Transverse colon (tissue), 4 donors: ENCODE measurements at places on chromosomes 7 and 10.

DNA sequence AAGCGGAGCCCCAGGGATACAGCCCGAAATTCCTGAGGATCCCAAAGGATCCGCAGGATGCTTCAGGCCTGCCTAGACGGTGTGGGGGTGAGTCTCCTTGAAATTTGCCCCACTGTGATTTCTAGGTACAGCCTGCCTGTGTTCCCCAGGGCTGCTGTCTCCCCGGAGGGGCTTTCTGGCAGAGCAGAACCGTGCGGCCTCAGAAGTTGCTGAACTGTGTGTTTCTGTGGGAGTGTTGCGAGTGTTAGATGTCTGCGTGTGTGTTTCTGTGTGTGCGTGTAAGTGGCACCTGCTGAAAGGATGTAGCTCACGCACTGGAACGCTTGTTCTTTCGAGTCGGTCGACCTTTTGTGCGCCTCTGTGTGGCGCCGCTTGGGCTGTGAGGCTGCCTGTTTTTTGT is 27.8 kb upstream of the ZNF273 start:
- no peak for DNase-seq

DNA sequence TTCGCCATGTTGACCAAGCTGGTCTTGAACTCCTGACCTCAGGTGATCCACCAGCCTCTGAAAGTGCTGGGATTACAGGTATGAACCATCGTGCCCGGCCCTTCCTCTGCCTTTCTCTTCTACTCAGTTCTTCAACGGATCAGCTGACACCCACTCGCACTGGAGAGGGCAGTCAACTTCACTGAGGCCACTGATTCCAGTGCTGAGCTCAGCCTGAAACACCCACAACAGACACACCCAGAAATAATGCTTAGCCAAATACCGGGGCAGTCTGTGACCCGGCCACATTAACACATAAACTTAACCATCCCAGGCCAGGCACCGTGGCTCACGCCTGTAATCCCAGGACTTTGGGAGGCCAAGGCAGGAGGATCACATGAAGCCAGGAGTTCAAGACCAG is 119.3 kb upstream of the CHST15 start:
- DNase-seq = no peak

DNA sequence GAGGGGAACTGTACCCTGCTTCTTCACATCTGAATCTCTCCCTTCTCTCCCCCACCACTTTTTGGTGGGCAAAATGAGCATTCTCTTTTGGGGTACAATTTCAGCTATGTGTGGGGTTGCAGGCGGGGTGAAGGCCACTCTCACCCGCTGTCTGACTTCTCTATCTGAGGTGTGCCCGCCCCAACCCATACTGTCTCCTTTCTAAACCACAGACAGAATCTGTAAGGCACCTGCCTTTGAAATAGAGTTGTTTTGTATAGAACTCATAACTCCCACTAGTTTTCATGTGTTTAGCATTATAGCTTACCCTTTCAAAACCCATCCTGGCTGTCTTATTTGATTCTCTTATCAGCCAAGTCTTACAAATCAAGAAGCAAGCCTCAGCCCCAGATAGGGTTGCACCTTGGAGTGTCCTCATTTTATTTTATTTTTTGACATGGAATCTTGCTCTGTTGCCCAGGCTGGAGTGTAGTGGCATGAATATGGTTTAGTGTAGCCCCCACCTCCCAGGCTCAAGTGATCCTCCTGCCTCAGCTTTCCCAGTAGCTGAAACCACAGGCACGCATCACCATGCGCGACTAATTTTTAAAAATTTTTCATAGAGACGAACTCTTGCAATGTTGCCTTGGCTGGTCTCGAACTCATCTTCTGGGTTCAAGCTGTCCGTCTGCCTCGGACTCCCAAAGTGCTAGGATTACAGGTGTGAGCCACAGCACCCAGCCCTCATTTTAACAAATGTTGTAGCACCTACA is 11.9 kb downstream of the TSPAN14 start:
- no peak for DNase-seq

- DNase-seq = peak; percentile 33
These were observed 17.4 kb downstream of the UBE2D4 start for GRCh38 chr7:43943417-43944187.

DNA sequence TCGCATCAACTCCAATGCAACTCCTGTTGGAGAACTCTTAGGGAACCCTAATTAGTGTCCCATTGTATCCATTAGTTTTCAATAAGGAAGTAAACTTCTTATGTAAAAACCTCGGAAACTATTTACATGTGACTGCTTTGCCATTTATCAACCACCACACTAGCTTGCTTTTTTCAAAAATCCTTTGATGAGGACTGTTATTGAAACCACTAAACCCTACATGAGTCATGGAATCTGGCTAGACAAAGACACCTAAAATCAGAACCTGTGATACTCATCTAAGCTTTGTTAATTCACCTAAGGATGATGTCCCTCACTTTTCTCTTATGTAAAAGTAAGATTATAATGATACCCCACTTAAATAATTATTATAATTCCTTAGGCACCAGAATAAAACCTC is 414.1 kb upstream of the ETV1 start:
- DNase-seq = no peak
